Esophagus muscularis mucosa (tissue), 4 donors: ENCODE measurements at places on chromosomes 3 and 15.

GRCh38 chr3:141413391-141413790, 45.1 kb downstream of the ZBTB38 start:
- DNase-seq: no peak
- peaks cover 48% of the 10 kb centered on the region for H3K36me3 ChIP-seq
- peaks cover 97% of the 10 kb centered on the region for H3K4me1 ChIP-seq
- H3K27ac ChIP-seq: peak overlapping the region; percentile 98

DNA sequence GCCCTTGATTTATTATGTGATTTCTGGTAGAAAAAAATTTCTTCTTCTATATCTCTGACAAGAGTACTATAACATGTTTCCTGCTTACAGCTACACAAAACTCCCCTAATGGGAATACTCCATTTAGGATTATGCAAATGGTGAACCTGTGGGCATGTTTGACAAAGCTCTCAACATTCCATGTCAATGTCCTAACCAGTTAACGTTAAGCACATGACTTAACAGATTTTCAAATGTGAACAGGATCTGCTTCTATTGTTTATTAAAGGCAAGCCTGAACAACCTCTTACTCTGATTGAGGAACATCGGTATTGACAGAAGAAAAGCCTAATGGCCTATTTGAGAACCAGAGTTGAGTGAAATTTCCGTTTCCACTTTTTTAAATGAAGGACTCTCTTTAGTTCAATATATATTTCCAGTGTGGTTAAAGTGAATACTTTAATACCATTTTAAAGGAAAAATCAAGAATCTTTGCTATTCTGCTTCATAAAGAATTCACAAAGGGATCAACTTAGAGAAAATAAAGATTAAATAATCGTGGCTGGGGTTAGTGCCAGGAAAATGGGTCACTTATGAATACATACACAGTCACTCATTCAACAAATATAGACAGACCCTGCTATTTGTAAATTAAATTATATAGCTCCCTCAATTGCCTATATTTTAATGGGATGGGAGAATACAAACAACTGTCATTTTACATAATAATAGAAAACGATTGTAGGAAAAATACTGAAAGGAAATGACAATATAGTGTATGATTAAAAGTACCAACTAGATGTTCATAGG, 300.3 kb upstream of the CBLB start:
- DNase-seq: no peak
- H3K36me3 ChIP-seq: no peaks in the 10 kb centered on the region
- no peaks in the 10 kb centered on the region for H3K27me3 ChIP-seq
- no peak overlapping the region for H3K27ac ChIP-seq

- DNase-seq: no peak
- peak within 1 kb of the TSS; percentile 62 for H3K27ac ChIP-seq
- peak within 1 kb of the TSS; percentile 58 for H3K4me3 ChIP-seq
- H3K36me3 ChIP-seq: no peaks in the 10 kb centered on the region
These were observed at the start of gene NDN for GRCh38 chr15:23687143-23687470. TSS of gene NDN (minus strand) at chr15:23687305. CDS start at chr15:23687217, 88 bp downstream.

- no peaks in the 10 kb centered on the region for H3K27me3 ChIP-seq
- no peaks in the 10 kb centered on the region for H3K36me3 ChIP-seq
- H3K4me1 ChIP-seq: no peaks in the 10 kb centered on the region
- H3K27ac ChIP-seq: no peak overlapping the region
- DNase-seq: no peak
- no peak overlapping the region for H3K4me3 ChIP-seq
These were observed 48.5 kb upstream of the BCHE start for GRCh38 chr3:165885558-165886270.

DNA sequence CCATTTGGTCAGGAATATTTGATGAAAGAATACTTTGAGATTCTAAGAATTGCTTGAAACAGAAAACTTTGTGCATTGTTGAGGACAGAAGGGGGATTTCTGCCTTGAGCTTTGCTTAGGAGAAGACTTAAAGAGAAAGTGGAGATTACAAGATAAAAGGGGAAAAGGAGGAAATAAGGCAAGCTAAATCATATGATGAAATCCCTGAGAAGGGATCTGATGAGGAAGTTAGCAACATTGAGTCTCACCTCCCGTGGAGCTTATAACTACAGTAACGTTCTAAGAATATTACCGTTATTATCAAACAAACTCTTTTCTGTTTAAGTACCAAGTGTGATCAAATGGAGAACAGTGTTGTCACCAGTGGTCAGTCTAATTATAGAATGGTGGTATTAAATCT, 414.7 kb upstream of the NAALADL2 start:
- H3K27ac ChIP-seq: no peak overlapping the region
- H3K27me3 ChIP-seq: no peaks in the 10 kb centered on the region
- no peaks in the 10 kb centered on the region for H3K36me3 ChIP-seq

GRCh38 chr3:65953301-65953812, 85.4 kb downstream of the MAGI1 start:
- H3K27ac ChIP-seq: peak overlapping the region; percentile 32
- H3K4me1 ChIP-seq: peaks cover 49% of the 10 kb centered on the region
- no peaks in the 10 kb centered on the region for H3K36me3 ChIP-seq
- no peak for DNase-seq
- H3K4me3 ChIP-seq: no peak overlapping the region

DNA sequence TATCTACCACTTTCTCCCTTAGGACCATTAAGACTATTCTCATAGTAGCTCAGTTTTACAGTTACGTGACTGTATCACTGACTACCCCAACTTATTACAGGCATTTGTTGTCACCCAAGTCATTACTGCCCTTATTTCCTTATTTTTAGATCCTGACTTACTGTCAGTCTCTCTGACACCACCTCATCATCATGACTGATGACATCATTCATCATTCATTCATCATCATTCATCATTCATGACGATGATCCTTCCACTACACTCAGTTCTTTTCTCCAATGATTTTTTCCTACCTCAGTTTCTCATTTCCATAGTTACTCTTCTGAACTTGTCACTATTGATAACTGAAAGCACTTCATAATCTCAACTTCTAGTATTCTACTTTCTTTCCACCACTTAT, 83.8 kb downstream of the ADAM10 start:
- no peak overlapping the region for H3K27ac ChIP-seq
- H3K4me1 ChIP-seq: no peaks in the 10 kb centered on the region
- H3K36me3 ChIP-seq: peaks cover 21% of the 10 kb centered on the region
- no peak for DNase-seq
- no peak overlapping the region for H3K4me3 ChIP-seq

GRCh38 chr3:27641888-27642601, 80.1 kb downstream of the EOMES start:
- no peak for DNase-seq
- no peaks in the 10 kb centered on the region for H3K4me1 ChIP-seq
- H3K27me3 ChIP-seq: no peaks in the 10 kb centered on the region
- H3K36me3 ChIP-seq: no peaks in the 10 kb centered on the region
- H3K27ac ChIP-seq: no peak overlapping the region
- H3K4me3 ChIP-seq: no peak overlapping the region

- H3K36me3 ChIP-seq: no peaks in the 10 kb centered on the region
- H3K4me3 ChIP-seq: peak overlapping the region; percentile 94
- H3K27ac ChIP-seq: peak overlapping the region; percentile 99
- no peak for DNase-seq
These were observed 1.5 kb downstream of the ATP1B3 start for GRCh38 chr3:141877911-141878310.

GRCh38 chr3:29420106-29420505, 139.2 kb downstream of the RBMS3 start:
- no peak overlapping the region for H3K27ac ChIP-seq
- H3K27me3 ChIP-seq: no peaks in the 10 kb centered on the region
- no peaks in the 10 kb centered on the region for H3K36me3 ChIP-seq
- H3K4me1 ChIP-seq: no peaks in the 10 kb centered on the region
- no peak overlapping the region for H3K4me3 ChIP-seq

- no peaks in the 10 kb centered on the region for H3K36me3 ChIP-seq
- no peaks in the 10 kb centered on the region for H3K4me1 ChIP-seq
- no peak overlapping the region for H3K4me3 ChIP-seq
- H3K27ac ChIP-seq: no peak overlapping the region
- no peaks in the 10 kb centered on the region for H3K27me3 ChIP-seq
These were observed 500.7 kb upstream of the ATP11B start for GRCh38 chr3:182292591-182292990.

DNA sequence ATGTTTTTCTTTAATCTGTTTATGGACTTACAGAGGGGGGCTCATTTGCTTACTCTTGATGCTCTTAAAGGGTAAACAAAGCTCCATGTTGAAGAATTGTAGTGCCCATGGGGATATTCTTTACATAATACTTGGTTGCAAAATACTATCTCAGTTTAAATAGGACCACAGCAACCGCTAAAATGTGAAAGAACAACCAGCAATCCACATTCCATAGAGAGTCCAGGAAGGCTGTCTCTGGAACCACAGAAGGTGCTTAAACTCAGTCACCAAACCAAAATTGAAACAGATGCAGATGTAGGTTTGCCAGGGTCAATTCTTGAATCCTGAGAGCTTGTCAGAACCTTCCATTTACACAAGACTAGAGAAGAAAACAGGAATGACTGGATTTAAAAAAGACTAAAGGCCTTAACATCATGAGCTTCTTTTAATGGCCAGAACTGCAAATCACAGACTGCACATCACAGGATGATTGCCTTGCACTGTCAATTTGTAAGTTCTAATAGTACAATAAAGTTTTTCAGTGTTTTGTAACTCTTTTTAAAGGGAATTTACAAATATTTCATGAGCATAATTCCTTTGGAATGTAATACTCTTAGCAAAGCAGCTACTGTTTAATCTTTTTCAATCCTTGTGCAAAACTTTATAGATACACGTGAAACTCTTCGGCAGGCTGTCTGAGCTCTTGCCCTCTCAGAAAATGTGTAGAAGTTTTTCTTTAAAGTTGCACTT, 661.6 kb downstream of the SI start:
- DNase-seq: no peak
- H3K4me3 ChIP-seq: no peak overlapping the region
- no peaks in the 10 kb centered on the region for H3K36me3 ChIP-seq
- H3K4me1 ChIP-seq: no peaks in the 10 kb centered on the region
- no peaks in the 10 kb centered on the region for H3K27me3 ChIP-seq

- no peaks in the 10 kb centered on the region for H3K4me1 ChIP-seq
- no peaks in the 10 kb centered on the region for H3K36me3 ChIP-seq
- H3K4me3 ChIP-seq: no peak overlapping the region
- no peaks in the 10 kb centered on the region for H3K27me3 ChIP-seq
- peak; percentile 34 for DNase-seq
These were observed 68.5 kb upstream of the PLCL2 start for GRCh38 chr3:16816048-16816780.

GRCh38 chr15:71775856-71776255, 34.5 kb upstream of the NR2E3 start:
- H3K27me3 ChIP-seq: no peaks in the 10 kb centered on the region
- H3K4me1 ChIP-seq: peaks cover 4% of the 10 kb centered on the region
- no peak overlapping the region for H3K27ac ChIP-seq
- no peak overlapping the region for H3K4me3 ChIP-seq

- no peaks in the 10 kb centered on the region for H3K27me3 ChIP-seq
- no peak overlapping the region for H3K4me3 ChIP-seq
- no peak overlapping the region for H3K27ac ChIP-seq
- H3K36me3 ChIP-seq: no peaks in the 10 kb centered on the region
These were observed 233.3 kb downstream of the RBMS3 start for GRCh38 chr3:29514170-29514569.

- H3K4me1 ChIP-seq: peaks cover 61% of the 10 kb centered on the region
- H3K4me3 ChIP-seq: no peak overlapping the region
- H3K36me3 ChIP-seq: no peaks in the 10 kb centered on the region
- DNase-seq: no peak
- no peak overlapping the region for H3K27ac ChIP-seq
These were observed 166.9 kb downstream of the TNIK start for GRCh38 chr3:171293142-171293782.

DNA sequence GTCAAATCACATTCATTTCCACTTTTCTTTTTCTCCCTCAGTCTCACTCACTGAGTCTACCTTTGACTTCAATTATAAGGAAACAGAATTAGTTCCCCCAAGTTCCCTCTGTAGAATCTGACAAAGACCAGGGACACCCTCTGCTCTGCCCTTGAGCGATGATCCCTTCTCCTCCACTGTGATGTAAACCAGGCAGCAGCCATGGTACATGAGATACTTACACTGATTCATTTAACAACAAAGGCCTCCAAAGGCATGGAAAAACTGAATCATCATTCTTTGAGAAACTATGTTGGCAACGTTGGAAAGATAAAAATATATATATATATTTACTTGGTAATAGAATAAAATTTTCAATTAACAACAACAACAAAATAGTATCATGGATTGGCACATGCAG, 84.1 kb downstream of the P3H2 start:
- H3K27ac ChIP-seq: no peak overlapping the region
- no peaks in the 10 kb centered on the region for H3K27me3 ChIP-seq
- DNase-seq: no peak
- H3K4me3 ChIP-seq: no peak overlapping the region
- no peaks in the 10 kb centered on the region for H3K36me3 ChIP-seq

DNA sequence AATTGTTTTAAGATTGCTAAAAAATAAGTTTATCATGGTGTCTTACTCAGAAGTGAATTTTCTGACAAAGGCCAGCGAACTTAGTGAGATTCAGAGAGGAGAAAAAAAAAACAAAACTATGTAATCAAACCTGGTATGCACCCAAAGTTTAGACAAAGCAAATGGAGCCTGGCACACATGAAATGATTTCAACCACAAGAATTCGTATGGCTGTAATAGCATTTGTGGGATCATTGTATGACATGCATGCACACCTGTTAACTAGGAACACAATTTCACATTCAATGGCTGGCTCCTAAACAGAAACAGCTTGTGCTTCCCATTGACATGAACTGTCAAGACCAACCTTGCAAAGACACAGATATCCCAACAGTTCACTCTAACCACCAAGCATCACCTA, 94.6 kb downstream of the ZIC4 start:
- no peaks in the 10 kb centered on the region for H3K4me1 ChIP-seq
- H3K36me3 ChIP-seq: no peaks in the 10 kb centered on the region
- H3K27me3 ChIP-seq: no peaks in the 10 kb centered on the region
- H3K27ac ChIP-seq: no peak overlapping the region

DNA sequence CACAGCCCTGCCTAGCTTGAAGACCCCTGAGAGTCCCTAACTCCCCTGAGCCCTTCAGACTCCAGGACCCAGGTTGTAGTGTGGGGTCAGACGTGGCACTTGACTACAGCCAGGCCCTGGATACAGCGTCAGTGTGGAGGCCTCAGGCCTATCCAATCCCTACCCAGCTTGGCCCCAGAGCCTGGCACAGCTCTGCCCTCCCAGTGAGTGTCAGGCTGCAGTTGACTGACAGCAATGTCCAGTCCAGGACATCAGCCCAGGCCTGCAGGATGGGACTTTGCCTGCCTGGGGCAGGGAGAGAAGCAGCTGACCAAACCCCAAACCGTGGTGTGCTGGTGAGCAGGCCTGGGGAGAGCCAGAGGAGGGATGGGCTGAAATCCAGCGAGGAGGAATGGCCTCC, 27.3 kb downstream of the KLF13 start:
- peaks cover 100% of the 10 kb centered on the region for H3K4me1 ChIP-seq
- no peaks in the 10 kb centered on the region for H3K27me3 ChIP-seq
- peaks cover 7% of the 10 kb centered on the region for H3K36me3 ChIP-seq
- H3K27ac ChIP-seq: peak overlapping the region; percentile 89
- DNase-seq: no peak
- peak overlapping the region; percentile 21 for H3K4me3 ChIP-seq
